Panc1 (cell line): ENCODE measurements at places on chromosomes 4 and X. TPM values are rescaled to one million over a fixed set of nuclear protein-coding genes. Genes with fewer than 3 reads are reported as not detected.

- no peak for DNase-seq
Observed at GRCh38 chr4:2804449-2804972, 11.6 kb downstream of the SH3BP2 start.

- DNase-seq = no peak
Observed at GRCh38 chr4:149912000-149912399, 96.4 kb upstream of the IQCM start.

GRCh38 chr4:14545163-14545562 is 457.1 kb upstream of the CPEB2 start:
- no peak for DNase-seq

- no peak for DNase-seq
Observed at GRCh38 chrX:63503541-63503940, 152.4 kb upstream of the SPIN4 start.

DNA sequence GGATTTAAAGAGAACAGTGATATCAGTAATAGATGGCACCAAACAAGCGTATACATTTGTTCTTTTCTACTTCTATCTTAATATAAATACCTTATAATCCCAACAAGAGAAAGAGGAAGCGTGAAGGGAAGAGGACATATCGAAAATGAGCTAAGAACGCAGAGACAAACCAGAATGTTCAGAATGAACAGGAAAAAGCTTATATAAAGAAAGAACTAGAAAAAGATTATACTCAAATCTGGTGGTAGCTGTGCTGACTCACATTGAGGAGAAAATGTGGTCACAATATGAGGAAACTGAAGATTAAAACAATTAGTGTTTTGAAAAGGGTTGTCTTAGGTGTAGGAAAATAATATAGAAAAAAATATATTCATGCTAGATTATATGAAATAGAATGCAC is 2.0 kb upstream of the GPR34 start:
- DNase-seq = no peak

DNA sequence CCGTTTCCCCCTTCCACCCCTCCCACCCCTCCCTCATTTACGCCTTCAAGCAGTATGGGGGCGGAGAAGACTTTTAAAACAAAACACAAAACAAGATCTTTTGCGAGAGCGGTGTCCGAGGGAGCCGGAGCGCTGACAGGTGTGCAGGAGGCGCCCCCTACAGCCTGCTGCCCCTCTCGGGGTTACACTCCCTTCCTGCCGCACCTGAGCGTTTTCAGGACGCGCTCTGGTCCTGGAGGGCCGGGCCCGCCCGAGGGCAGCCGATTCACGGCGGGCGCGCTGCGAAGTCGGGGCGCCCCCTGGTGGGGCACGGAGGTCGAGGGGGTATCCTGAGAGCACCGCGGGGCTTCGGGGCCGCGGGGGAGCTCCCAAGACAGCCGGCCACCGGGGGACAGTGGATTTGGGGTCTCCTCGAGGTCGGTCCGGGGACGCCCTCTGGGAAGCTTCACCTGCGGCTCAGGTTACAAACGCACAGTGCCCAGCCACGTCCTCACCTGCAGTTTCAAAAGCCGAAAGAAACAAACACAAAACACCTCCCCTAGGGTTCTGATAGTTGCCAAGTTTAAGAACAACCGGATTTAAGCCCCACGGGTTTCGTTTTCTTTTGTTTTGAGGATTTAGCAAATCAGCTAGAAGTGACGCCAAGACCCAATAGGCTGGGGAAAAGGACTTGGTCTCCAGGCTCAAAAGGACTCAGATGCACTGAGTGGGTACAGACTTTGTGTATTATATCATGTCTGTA is 8.0 kb upstream of the NEUROG2 start:
- no peak for DNase-seq

- no peak for DNase-seq
Observed at GRCh38 chrX:10893976-10894375, 217.2 kb upstream of the HCCS start.

GRCh38 chrX:48086082-48086481 is 14.6 kb upstream of the ZNF630 start:
- no peak for DNase-seq

Gene FATE1
- total RNA-seq = not detected

Gene PRRG3
- not detected for total RNA-seq
